ENCODE measurements at places on chromosomes 5 and 9.
A peak's percentile ranks its signal among the peaks of the same experiment; 100 is the strongest.

DNA sequence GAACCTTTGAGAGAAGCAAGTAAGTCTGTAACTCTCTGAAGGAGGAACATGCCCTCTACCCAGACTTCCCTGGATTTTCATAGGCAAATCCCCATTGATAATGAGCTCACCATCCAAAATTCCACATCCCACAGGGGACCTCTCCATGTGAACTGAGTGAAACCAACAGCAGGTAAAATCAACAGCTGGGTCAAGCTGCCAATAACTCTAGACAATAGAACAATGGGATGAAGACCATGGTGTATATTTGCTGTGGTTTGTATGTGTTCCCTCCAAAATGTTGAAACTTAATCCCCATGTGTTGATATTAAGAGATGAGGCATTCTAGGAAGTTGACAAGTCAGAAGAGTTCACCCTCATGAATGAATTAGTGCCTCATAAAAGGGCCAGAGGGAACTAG lies 110.2 kb upstream of the MYO10 start:
- no peak for DNase-seq

- no peak for DNase-seq
Measured at GRCh38 chr5:132446621-132447020, 44.0 kb downstream of the IRF1 start.

DNA sequence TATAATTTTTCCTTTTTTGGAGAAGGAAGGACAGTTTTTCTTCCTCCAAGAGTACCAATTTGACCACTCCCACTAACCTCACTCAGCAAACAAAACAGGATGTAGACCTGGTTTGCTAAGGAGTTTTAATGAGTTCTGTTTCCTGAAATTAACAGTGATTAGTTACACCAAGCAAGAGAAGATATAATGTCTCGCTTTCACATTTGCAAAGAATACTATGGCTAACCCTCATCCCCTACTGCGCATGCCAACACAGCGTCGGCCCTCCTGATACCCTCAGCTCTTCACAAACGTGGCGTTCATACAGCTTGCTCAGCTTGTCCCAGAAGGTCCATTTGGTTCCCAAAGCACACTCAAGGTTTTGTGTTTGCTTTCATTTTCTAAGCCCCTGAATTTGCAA lies 41.9 kb upstream of the IPPK start:
- no peak for DNase-seq

GRCh38 chr5:9173281-9174048 lies 372.4 kb downstream of the SEMA5A start:
- DNase-seq: no peak

DNA sequence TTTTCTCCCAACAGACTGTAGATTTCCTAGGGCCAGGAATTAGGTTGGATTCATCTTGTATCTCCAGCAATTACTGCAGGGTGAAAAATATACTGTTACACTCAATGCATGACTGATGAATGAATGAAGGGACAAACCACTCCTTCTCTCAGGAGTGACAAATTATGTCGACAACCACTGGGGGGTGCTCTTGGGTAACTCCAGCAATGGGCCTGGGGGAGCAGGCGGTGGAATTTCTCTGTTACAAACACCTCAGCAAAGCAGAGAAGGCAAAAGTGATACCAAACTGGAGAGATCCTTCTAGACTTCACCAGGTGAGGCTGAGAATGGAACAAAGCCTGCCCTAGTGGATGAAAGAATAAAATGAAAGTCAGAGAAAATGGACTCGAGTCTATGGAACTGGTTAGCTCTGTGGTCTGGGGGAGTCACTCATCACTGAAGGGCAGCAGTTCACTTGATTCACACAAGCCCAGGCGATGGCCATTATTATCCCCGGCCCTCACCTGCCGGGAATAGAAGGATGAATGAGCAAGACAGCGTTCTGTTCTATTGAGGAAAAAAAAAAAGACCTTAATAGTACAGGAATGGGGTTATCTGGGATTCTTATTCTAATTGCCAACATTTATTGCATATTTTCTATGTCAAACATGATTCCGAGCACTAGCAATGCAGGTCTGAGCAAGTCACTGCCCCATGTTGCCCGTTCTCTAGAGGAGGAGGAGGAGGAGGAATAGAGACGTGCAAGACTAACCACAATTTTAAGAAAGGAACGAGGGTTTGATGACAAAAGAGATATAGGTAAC lies 341.1 kb downstream of the ASTN2 start:
- DNase-seq: no peak

DNA sequence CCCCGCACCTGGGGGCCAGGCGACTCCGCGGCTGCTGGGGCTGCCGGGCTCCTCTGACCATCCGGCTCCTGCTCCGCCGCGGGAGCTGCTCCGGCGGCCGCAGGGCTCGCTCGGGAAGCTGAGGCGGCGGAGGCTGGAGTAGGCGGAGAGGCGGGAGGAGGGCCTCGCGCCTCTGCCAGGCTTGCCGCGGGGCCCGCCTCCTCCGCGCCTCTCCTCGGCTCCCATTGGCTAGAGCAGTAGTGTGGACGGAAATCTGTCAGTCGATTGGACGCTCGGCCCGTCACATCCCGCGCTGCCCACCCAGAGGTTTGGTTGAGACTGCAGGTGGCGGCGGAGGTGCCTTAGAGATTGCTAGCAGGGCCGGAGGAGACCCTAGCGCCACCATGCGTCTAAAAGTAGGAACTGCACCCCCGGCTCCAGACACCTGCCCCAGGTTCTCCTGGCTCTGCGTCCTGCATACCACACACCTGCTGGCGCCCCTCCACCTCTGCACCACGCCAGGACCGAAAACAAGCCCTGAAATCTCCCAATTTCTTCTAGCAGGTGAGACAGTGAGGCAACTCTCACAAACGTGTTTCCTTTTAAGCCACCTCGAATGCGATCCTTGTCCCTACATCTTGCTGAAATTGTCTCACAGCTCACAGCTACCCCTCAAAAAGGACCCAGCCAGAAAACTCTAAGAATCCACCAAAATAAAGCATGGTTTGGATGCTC lies at the start of gene SCAI:
Gene SCAI, minus strand, starts transcription at position 152 of the 714 bp plus-strand sequence. Its CDS starts 91 bp downstream, at position 61.
- DNase-seq: peak; percentile 99

DNA sequence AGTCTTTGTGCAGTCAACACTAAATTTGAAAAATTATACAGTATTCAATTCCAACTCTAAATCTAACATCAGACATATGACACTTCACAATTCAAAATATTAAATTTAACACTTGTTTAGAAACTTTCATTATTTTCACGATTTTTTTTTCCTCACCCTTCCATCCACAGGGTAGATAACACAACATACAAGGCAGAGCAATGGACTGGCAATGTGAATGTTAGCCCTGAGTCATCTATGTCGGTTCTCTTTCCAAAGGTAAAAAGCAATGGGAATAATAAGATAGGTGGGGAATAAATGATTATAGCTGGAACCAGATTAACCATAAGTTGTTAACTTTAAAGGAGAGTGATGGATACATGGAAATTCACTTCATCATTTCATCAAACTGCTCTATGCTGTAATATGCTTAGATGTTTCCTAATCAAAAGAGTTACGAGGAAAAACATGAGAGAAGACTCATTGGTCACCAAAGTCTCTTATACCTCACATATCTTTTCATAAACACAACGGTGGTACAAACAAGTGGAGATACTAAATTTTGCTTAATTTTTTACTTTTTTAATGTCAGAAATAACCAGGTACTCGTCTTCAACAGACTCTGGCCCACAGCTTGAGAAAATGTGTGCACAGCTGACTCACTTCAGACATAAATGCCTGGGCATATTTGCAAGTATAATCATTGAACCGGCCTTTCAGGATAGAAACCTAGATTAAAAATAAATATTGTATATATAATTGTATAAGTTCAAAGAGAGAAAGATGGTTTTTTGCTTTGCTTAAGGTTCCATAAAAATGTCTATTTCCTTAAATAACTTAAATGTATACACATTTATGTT lies 23.0 kb downstream of the RFX3 start:
- DNase-seq: no peak

DNA sequence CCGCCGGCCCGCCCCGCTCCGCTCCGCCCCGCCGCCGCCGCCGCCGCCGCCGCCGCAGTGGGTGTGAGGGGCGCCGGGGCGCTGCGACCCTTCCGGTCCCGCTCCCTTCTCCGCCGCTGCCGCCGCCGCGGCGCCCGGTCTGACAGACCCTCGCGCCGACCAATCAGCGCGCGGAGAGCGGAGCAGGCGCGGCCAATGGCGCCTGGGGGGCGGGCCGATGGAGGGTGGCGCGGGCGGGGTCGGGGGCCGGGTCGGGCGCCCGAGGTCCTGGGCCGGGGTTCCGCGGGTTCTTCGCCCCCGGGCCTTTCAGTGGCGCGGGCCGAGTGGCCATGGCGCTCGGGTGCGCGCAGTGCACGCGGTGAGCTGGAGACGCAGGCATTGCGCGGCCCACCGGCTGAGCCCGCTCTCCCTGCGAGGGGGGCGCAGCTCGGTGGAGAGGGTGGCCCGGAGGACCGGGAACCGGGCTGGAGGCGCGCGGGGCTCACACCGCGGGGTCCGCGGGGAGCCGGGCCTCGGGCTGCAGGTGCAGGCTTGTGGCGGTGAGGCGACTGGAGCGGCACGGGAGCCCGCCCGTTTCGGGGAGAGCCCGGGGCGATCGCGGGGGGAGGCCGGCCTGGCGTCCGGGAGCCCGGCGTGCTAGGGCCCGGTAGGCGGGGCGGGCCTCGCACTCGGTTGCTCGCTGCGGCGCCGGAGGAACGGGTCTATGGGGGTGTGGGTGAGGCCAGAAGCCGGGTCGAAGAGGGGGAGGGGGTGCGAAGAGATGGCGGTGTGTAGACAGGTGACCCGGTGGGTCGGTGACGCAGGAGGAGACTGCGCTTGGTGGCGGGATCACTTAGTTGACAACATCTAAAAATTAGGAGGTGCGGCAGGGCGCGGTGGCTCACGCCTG lies at the start of gene MAPK9:
Gene MAPK9, minus strand, starts transcription at position 141 of the 889 bp plus-strand sequence. CDS start 11,522 bp downstream, outside the sequence.
- peak; percentile 96 for DNase-seq
